ENCODE measurements at places on chromosomes 6 and 20.
A peak's percentile ranks its signal among the peaks of the same experiment; 100 is the strongest.

DNA sequence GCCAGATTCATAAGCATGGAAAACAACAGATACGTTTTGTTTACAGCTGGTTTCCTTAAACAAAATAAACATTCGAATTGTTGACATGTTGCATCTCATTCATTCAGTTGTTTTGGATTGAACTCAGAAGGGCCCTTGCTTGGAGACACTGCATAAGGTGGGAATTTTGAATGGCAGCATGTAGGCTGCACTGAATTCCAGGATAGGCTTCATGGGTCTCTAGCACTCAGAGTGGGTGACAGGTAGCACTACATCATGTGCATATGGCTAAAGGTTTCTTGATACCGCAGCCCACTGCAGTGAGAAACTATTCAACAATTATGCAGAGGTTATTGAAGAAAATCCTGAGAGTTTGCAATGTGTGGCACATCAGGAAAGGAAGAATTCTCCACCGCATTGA is 1.6 kb downstream of the BEND6 start:
- no peaks in the 10 kb centered on the region for H3K36me3 ChIP-seq
- H3K4me3 ChIP-seq = no peak overlapping the region
- peaks cover 16% of the 10 kb centered on the region for H3K4me1 ChIP-seq
- no peak overlapping the region for H3K27ac ChIP-seq

DNA sequence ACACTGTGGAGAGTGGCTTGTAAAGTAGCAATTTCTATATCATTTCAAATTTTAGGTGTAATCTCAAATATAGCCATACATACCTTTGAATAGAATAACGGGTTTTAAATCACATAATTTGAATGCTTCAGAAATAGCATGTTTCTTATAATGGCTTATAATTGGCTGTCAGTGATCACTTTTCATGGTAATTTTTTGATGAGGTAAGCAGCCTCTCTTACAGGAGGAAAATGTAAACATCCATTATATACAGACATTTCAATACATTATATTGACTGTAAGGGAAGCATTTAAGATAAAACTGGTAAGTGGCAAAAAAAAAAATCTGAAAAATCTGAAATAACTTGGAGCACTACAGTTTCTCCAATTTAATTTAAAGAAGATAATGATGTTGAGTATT is 67.8 kb upstream of the PHACTR2 start:
- no peak for DNase-seq
- H3K4me1 ChIP-seq = peaks cover 26% of the 10 kb centered on the region
- no peak overlapping the region for H3K4me3 ChIP-seq
- no peaks in the 10 kb centered on the region for H3K27me3 ChIP-seq
- no peaks in the 10 kb centered on the region for H3K36me3 ChIP-seq

- peak overlapping the region; percentile 53 for H3K27ac ChIP-seq
- peak overlapping the region; percentile 80 for H3K4me3 ChIP-seq
- H3K36me3 ChIP-seq = peaks cover 48% of the 10 kb centered on the region
- H3K4me1 ChIP-seq = peaks cover 34% of the 10 kb centered on the region
Observed at GRCh38 chr6:30913721-30914075, 340 bp upstream of the VARS2 start.

GRCh38 chr6:88142297-88142668 is 23.9 kb downstream of the CNR1 start:
- no peak overlapping the region for H3K4me3 ChIP-seq
- H3K4me1 ChIP-seq = no peaks in the 10 kb centered on the region
- H3K36me3 ChIP-seq = no peaks in the 10 kb centered on the region
- peaks cover 4% of the 10 kb centered on the region for H3K27me3 ChIP-seq

Measured in activated CD8-positive, alpha-beta T cell treated with anti-CD3 and anti-CD28 coated beads for 36 hours (primary cell).